Stimulated activated CD8-positive, alpha-beta memory T cell treated with anti-CD3 and anti-CD28 coated beads, Interleukin-15, amount 100 ng/mL, for 24 hours (primary cell): ENCODE measurements at places on chromosomes 12 and 14.

GRCh38 chr12:108270035-108270848 is 68.9 kb downstream of the CMKLR1 start:
- no peak for DNase-seq

DNA sequence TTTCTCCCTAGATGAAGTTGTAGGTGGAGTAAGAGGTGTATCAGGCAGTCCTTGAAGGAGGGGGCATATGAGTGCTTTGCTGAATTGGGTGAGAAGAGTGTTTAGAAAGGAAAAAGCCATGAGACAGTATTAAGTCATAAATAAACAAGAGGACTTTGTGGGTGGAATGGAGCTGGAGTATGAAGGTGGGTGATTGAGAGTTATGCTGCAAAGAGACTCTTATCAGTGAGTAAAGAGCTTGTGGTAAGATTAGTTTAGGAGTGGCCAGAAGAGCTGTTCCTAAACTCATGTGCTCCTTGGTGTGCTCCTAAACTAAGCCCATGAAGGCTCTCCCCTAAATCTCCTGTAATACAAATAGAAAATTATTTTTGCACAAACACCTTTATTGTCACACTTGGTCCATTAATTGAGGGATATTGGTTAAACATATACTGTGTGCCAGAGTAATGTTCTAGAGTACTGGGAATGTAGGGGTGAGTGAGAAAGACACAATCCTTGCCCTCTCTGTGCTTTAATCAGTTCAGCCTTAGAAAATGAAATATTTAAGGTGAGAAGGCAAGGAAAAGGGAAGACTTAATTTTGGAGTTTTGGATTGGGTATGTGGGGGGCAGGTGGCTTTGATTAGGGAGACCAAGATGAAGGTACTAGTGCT is 9.8 kb downstream of the CHPT1 start:
- no peak for DNase-seq

GRCh38 chr14:61608245-61609165 is 86.8 kb upstream of the HIF1A start:
- no peak for DNase-seq

GRCh38 chr14:53793790-53794505 is 162.7 kb downstream of the BMP4 start:
- DNase-seq = no peak

GRCh38 chr12:28027328-28027727 is 54.8 kb upstream of the PTHLH start:
- no peak for DNase-seq

DNA sequence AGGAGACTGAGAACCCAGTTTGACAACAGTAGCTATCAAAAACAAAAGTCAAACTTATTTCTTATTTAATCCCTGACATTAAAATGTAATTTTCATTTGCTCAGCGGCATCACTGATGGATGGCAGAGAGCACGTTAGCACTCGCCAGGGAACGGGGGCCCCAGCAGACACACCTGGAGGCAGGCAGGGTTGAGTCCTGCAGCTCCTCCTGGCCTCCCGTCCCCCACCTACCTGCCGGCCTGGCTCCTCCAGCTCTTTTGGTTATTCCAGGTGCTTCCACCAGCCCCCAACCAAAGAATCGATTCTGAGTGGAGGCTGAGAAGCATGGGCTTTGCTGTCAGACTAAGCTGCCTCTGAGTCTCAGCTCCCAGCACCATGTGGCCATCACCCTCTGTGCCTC is 113.6 kb downstream of the PHETA1 start:
- no peak for DNase-seq
